ENCODE measurements at places on chromosomes 7 and 10.

DNA sequence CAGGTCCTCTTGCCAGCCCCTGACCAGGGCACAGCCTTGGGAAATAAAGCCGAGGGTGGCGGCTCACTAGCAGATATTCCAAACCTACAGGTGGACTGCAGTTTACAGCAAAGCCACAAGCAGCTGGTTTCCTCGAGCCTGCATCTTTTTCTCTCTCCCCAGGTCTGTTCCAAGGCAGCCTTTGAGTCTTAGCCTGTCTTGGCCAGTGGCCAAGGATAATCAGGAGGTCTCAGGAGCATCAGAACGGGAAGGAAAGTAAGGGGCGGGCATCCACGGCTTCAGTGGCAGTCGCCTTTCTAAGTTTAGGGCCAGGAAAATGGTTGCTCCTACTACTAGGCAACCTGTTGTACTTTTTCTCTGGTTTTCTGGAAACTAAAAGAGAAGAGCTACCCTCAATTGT is 219.7 kb upstream of the ZMIZ1 start:
- no peak for DNase-seq

DNA sequence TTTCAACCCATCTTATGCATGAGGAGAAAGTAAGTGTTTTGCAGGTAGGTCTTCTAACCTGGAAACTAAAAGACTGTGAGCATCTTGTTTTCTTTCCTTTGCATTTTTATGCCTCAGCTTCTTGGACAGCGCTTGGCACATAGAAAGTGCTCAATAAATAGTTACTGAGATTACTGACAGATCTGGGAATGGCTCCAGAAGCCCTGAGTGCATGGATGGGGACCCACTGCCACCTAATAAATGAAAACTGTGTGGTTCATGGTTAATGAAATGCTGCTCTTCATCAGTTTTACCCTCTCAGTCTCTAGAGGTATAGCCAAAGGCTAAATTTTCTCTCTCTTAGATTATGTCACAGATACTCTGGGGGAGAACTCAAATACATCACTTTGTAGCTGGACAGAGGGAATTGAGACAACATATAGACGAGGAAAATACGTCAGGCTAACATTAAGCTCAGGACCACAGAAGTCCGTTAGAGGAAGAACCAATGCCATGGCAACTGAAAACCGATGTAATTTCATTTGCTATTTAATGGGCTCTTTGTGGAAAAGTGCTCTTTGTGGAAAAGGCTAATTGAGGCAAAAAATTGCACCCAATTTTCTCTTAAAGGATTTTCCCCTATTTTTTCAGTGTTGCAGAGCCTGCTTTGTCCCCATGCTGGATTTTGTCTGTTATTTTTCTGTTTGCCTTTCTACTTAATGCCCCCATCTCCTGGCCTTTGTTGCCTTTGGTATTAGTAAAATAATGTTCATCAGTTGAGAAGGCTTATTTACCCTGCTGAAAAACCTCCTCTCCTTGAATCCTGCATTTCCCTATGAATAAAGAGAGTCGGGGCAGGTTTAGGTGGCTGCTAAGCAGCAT is 17.8 kb downstream of the ASB4 start:
- DNase-seq: no peak

GRCh38 chr10:96789571-96790108 is 42.5 kb upstream of the LCOR start:
- peak; percentile 48 for DNase-seq

- DNase-seq: no peak
Observed at GRCh38 chr7:119630406-119630969, 642.5 kb upstream of the KCND2 start.

DNA sequence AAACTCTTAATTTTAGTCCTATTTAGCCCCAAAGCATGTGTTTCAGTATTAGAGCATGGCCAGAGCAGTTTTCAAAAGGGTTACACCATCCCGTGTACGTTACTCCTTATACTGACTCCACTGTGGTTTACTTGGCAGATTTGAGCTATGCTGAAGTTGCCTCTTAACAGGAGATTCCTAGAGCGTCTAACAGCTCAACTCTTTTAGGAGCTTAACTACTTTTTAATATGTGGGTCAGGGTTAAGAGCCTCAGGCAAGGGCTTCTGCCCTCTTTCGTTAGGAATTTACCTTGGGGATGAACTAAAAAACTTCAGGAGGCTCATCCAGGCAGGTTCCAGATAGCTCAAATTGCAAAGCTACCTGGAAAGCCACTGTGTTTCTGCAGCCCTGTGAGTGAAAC is 674.8 kb upstream of the C7orf33 start:
- no peak for DNase-seq

GRCh38 chr7:104410742-104411141 is 82.3 kb downstream of the LHFPL3 start:
- DNase-seq: no peak

- no peak for DNase-seq
Observed at GRCh38 chr7:118844748-118845147, 620.2 kb downstream of the ANKRD7 start.

DNA sequence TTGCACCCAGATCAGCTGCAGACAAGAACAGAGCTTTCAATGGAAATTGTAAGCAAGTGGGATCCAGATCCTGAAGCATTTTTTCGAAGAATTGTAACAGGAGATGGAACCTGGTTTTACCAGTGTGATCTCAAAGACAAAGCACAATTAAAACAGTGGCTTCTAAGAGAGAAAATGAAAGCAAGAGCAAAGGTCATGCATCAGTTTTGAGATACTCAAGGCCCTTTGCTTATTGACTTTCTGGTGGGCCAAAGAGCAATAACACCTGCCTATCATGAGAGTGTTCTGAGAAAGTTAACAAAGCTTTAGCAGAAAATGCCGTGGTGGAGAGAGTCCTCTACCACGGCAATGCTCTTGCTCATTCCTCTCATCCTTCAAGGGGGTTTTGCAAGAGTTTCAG is 194.8 kb downstream of the TMEM178B start:
- no peak for DNase-seq

DNA sequence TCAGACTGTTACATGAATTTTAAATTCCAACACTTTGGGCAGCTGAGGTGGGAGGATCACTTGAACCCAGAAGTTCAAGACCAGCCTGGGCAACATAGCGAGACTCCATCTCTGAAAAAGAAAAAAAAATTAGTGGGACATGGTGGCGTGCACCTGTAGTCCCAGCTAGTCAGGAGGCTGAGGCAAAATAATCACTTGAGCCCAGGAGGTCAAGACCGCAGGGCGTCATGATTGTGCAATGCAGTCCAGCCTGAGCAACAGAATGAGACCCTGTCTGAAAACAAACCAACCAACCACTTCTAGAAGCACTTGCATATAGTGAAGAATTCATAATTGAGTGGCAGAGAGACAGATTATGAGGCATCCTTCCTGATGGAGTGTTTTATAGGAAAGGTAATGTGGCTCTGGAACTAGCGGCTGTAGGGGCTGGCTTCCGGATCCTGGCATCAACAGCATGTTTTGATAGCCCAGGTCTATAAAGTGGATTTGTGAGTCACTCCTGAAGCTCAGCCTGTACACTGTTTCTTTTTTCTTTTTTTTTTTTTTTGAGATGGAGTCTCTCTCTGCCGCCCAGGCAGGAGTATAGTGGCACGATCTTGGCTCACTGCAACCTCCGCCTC is 40.3 kb upstream of the RSBN1L start:
- DNase-seq: peak; percentile 12

GRCh38 chr10:98423691-98424120 is 8.7 kb upstream of the PYROXD2 start:
- no peak for DNase-seq
